ENCODE measurements at places on chromosomes 6 and 20.
A peak's percentile ranks its signal among the peaks of the same experiment; 100 is the strongest.

- DNase-seq, result no peak
Measured at GRCh38 chr20:3398681-3399252, 8.7 kb downstream of the DNAAF9 start.

- no peak for DNase-seq
Measured at GRCh38 chr20:6668546-6668945, 98.9 kb upstream of the BMP2 start.

DNA sequence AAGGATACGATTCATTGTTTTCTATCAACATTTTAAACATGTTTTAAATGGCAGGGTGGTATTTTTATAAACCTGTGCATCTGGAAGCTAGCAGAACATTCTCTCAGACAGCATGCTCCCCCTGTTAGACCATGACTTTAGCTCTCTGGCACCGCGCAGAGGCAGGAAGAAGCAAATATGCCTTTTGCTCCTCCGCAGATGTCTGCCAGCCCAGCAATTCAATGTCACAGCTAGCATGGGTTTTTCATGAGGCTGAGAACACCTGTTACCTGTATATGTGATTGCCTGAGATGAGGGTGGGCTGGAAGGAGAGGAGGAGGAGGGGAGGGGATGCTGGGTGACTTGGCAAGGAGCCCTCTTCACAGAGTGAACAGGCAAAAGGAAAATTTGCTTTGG is 6.7 kb downstream of the MTCH1 start:
- peak; percentile 49 for DNase-seq

DNA sequence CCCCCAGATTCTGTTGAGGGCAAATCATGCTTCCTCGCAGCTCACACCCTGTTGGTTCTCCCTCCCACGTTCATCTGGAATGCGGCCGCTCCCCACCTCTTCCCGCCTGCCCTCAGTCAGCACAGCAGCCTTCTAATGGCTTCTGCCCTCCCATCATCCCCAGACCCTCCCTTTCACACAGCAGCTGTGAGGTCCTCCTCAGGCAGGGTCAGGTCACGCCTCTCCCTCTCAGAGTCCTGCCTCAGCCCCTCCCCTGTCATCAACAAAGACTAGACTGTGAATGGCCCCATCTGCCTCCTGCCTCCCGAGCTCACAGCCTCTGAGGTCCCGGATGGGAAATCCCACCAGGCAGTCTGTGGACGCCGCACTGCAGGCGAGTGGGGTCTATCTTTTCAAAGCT is 7.9 kb upstream of the BHLHE23 start:
- no peak for DNase-seq

GRCh38 chr20:12870588-12870987 is 138.2 kb upstream of the SPTLC3 start:
- DNase-seq, result no peak

DNA sequence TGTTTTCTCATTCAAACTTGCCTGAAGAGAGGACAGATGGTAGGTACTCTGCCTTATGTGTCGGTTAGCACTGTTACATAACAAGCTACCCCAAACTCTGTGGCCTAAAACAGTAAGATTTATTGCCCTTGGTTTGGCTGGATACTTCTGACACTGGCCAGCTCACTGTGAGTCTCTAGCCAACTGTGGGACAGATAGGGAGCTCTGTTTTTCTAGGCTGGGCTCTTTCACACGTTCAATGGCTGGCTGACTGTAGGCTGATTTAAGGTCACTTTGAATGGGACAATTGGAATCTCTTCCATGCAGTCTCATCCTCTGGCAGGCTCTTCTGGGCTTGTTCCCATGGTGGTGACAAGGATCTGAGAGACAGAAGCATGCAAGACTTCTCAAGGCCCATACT is 39.4 kb upstream of the JAG1 start:
- DNase-seq, result no peak

DNA sequence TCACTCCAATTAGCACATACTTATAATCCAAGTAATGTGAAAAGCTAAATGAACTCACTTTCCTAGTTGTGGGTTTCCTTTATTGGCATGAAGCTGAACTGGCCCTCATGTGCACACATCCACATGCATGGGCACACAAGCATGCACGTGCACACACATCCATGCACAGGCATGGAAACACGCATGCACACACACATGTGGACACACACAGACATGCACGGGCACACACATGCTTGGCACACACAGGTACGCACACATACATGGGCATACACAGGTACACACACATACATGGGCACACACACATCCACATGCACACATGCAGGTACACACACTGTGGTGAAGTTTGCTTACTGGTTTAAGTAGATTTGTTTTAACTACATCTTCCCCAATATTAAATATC is 23.8 kb downstream of the SYNDIG1 start:
- DNase-seq, result no peak

DNA sequence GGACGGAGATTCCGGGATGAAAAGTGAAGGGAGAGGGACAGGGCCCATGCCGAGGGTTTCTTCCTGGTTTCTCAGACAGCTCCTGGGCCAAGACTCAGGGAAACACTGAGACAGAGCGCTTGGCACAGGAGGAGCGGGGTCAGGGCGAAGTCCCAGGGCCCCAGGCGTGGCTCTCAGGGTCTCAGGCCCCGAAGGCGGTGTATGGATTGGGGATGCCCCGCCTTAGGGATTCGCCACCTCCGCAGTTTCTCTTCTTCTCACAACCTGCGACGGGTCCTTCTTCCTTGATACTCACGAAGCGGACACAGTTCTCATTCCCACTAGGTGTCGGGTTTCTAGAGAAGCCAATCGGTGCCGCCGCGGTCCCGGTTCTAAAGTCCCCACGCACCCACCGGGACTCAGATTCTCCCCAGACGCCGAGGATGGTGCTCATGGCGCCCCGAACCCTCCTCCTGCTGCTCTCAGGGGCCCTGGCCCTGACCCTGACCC is 55.0 kb upstream of the HLA-A start:
- peak; percentile 57 for DNase-seq

- DNase-seq, result no peak
Measured at GRCh38 chr20:35302421-35303335, 10.5 kb upstream of the FAM83C start.

GRCh38 chr20:20695250-20695816 is 17.1 kb downstream of the RALGAPA2 start:
- DNase-seq, result no peak

GRCh38 chr6:84078335-84078734 is 44.8 kb downstream of the MRAP2 start:
- DNase-seq, result no peak

DNA sequence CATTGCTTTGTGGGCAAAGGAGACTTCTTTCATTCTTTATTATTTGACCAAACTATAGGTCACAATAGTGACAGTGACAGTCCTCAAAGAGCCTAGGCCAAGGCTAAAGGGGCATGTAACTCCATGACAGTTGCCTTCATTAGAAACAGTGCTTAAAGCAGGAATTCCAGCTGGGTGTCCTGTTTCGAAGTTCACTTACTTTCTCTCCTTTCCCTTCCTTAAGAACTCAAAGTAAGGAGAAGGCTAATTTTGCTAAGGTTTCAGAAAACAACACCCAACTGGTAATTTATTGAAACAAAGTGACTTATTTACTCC is 48.1 kb upstream of the HEY2 start:
- no peak for DNase-seq

DNA sequence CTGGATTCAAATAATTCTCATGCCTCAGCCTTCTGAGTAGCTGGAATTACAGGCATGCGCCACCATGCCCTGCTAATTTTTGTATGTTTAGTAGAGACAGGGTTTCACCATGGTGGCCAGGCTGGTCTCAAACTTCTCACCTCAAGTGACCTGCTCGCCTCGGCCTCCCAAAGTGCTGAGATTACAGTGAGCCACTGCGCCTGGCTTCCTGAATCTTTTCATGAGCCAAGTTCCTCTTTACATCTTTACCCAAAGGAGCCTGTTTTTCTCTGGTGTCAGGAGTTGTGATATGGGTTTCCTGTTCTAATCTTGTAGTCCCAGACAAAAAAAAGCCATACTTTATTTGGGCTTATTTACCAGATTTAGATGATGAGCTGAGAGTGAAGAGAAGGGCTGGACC is 34.4 kb downstream of the PCNA start:
- no peak for DNase-seq

DNA sequence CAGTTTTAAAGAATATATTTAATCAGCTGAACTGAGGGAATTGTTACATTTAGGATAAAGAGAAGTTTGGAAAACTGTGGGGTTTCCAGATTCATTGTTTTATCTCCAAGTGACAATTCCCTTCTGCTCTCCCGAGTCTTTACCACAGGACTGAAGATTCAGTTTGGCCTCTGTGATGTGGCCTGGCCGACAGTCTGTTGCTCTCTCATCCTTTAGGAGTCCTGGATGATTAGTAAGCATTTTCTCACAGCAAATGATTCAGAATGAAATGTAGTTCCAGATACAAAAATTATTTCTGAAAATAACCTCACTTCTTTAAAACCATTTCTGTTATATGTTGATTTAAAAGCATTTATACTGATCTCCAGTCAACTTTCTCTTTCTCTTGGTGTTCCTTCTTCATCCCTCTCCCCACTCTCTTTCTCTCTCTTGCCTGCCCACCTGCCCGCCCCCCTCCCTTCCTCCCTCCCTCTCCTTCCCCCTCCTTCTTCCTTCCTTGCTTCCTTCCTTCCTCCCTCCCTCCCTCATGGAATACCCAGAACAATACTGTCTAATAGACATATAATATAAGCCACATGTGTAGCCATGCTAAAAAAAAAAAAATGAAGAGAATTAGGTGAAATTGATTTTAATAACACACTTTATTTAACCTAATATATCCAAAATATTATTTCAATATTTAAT is 254.9 kb downstream of the PRL start:
- DNase-seq, result no peak

DNA sequence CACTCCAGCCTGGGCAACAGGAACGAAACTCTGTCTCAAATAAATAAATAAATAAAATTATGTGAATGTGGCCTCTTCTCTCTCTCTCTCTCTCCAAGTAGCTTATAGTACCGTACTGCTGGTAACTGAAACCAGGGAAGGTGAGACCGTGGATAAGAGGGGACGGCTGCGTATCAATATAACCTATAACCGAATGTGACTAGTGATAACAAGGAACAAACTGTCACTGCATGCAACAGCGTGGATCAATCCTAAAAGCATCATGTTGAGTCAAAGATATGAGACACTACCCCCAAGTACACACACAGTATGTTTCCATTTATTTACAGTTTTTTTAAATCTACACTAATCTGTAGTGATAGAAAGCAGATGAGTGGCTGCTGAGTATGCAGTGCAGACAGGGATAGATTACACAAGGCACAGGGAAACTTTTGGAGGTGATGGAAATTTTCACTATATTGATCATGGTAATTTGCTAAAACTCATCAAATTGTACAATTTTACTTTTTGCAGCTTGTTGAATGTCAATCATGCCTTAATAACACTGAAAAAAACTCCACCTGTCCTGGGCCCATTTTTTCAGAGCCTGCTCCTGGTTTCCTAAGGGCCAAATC is 121.4 kb upstream of the ARMC2 start:
- no peak for DNase-seq

DNA sequence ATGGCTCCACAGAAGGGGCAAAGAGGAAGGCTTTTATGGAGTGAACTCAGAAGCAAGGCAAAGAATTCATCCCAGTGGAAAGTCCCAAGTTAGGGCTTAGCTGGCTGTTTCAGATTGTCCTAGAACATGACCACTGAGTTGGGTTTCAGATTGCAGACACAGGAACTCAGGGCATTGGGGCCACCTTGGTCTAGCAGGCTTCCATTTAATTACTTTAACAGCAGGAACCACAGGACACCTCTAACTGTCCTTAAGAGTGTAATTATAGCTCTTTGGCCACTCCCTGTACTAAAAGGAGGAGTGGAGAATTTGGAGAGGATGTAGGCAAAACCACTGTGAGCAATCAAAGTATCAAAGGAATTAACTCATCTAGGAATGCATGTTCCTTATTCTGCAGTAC is 150.6 kb upstream of the AGPAT4 start:
- no peak for DNase-seq

DNA sequence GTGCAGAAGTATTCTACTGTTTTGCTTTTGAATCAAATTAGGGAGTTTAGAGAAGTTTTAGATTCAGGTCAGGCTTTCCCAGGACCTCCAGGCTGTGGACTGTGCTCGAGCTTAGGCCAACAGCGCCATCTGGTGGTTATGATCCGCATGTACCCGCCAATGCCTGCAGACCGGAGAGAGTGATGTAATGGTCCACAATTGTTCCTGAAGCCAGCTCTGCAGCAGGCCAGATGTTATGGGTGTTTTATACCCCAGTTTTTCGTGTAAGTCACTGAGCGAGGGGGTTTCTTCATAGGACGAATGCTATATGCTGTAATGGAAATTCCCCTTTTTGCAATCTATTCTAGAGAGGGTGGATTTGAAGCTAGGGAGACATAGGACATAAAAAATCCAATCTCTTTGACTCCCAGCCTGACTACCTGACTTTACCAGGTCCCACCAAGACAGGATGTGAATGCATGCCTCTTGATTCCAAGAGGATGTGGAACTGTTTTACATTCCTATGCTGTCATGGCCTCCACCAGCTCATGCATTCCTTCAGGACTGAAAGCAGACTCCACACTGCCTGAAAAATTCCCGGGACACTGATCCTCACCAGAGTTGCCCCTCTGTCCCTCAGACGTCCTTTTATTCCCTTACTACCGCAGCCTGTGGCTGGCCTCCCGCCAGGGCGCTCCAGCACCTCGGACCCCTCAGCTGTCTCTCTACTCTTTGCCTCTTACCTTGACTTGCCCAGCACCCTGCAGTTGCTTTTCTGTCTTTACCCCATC is 41.2 kb upstream of the LY86 start:
- peak; percentile 88 for DNase-seq

DNA sequence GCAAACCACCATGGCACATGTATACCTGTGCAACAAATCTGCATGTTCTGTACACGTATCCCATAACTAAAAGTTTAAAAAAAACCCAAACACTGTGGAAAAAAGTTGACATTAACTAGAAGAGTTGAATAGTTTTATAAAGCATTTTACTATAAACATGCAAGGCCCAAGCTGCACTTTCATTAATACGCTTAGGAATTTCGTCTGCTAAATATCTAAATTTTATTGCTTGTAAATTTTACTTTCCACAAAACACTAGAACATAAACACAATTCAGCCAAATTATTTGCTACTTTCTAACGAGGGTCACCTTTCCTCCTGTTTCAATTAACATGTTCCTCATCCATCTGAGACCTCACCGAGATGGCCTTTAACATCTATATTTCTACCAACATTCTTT is 74.4 kb upstream of the MAN1A1 start:
- no peak for DNase-seq

DNA sequence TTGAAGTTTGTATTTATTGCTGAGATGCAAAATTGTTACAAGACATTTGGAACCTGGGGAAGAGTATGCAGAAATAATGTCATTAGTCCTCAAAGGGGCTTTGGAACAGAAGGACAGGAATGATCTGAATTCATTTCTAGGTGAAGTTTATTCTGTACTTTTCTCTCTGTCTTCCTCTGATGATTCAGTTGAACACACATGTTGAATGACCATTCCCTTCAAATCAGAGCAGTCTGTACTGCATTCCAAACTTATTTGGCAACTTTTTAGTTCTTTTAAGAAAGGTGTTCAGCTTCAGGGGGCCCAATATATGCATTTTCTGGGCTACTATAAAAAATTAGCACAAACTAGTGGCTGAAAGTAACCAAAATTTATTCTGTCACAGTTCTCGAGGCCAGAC is 213.9 kb upstream of the LAMP5 start:
- DNase-seq, result no peak

Measured in right lobe of liver (tissue), 6 donors.